ENCODE measurements at places on chromosomes 4 and X.
A peak's percentile ranks its signal among the peaks of the same experiment; 100 is the strongest.

DNA sequence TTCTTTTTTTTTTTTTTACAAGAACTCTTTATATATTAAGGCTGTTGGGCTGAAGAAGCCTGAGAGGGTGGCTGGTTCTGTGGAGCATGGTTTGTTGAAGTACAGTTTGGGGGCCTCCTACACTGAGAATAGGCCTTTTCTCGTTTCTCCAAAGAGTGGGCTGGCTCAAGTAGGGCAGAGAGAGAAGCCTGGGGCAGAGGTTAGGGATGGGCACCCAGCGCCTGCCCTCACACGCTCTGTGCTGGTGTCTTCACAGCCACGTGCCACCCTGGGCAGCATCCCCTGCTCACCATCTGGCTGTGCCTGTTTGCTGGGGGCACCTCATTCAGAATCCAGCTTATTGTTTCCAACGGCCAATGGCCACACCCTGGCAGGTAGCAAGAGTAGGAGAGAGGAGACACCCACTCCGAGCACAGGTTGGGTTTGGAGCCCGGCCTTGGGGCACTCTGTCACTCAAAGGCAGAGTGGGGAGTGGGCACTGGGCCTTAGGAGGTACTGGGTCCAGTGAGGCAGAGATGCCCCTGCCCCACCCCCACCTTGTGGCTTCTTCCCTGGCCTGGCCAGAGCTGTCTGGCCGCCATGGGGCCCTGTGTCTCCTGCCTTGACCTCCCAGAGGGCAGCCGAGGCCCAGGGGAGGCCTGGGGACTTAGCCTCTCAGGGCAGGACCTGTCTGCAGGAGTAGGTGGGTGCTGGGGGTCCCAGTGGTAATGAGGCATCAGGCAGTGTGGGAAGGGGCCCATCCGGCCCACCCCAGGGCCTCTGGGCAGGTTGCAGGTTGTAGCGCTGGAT, 2.9 kb downstream of the MSANTD1 start:
- no peak for DNase-seq

DNA sequence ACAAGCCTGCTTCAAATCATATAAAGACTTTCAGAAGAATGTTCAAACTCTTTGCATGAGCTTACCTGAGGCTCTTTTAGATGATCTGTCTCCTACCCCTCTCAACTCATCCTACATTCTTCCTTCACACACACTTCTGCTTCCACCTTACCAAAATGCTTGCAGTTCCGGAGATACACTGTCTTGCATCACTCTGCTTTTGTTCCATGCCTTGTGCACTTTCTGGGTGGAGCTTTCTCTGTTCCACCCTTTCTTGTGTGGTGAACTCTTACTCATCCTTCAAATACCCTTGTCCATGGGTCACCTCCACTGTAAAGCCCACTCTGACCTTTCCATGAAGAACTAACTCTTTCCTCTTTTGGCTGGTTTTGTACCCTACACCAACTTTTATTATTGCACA, 18.4 kb upstream of the MGST2 start:
- DNase-seq: no peak

GRCh38 chr4:152356428-152357034, 179.4 kb downstream of the FBXW7 start:
- DNase-seq: no peak

DNA sequence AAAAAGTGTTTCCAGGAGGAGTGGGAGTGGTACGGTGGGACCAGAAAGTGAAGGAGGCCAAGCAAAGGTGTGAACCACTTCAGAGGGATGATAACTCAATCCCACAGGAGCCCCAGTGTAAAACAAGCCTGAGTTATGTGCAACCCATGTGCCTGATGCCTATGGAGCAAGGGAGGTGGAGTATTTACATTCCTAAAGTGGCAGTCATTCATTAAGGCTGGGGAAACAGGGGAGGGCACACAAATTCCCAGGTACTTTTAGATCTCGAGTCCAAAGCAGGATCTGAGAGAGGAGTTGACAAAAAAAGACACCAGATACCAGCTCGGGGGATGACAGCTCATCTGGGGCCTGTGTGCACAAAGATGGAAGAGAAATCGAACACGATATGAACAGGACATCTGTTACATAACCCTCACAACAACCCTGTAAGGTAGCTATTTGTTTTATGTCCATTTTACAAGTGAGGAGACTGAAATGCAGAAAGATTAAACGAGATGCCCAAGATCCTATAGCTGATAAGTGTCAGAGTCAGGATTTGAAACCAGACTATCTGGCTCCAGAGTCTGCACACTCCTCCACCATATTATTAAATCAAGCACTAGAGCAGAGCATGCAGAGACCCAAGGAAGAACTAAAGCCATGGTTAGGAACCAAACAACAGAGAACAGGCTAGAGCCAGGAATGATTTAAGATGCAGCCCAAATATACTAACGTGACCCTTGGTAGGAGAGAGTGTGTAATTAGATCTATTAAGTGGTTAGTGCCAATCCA, 91.9 kb upstream of the MAPK10 start:
- DNase-seq: no peak

DNA sequence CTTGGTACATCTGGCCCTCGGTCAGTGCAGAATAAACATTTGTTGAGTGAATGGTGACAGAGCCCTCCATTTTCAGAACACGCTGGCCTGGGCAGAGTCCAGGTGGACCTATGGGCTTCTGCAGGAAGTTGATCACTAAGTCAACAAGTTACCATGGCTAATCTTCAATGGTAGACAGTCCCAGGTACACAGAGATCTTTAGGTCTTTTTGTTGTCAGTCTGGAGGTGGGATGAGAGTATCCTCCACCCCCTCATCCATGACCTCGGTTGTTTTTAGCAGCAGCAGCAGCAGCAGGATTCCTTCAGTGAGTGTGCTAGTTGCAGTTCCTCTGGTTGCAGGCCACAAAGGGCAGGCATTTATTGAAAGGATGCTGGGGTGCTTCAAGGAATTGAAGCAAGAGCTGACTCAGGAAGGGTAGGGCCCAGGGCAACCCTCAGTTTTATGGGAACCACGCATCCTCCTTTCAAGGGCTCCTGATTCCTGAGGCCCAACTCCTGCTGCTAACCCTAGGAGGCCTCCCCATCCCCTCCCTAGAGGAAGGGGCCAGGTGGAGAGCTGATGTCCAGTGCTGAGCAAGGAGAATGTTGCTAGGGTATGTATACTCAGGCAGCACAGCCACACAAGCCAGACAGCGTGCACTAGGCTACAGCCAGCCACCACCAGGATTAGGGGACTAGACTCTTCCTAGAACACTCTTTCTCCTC, 1.7 kb upstream of the USP27X start:
- DNase-seq: no peak

DNA sequence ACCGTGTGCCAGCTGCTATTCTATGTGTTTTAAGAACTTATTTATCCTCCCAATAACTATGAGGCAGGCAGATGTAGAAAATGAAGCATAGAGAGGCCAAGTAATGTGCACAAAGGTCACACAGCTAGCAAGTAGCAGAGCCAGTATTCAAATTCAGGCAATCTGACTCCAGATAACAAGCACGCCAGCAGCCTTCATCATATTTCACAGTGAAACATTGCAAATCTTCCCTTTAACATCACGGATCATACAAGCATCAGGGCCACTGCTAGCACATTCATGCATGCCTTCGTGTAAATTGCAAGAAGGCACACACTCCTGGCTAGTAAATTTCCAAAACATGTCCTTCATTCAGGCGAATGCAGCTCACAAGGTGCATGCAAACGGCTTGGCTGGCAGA, 33.1 kb downstream of the MAOB start:
- no peak for DNase-seq

DNA sequence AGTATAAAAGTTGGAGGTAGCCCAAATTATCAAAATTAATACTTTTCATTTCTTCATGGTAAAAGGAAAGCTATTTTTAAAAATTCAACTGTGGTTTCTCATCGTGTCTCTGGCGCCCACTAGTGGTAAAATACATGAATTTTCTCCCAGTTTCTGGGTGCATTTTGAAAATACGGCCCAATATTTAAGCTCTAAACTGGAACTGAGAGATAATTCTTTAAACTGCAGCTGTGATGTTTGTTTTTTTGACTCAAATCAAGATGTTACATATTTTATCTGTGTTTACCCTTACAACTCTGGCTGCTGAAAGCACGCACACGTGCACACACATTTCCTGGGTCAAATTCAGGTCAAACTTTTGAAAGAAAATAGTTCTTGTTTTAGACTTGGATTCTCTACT, 123.9 kb upstream of the ACSL4 start:
- DNase-seq: no peak

GRCh38 chr4:22090661-22091351, 142.2 kb upstream of the KCNIP4 start:
- DNase-seq: peak; percentile 17

GRCh38 chr4:83054928-83055327, 19.9 kb downstream of the COPS4 start:
- no peak for DNase-seq

- no peak for DNase-seq
Measured at GRCh38 chr4:164345756-164346155, 408.2 kb upstream of the SMIM31 start.

Data from skeletal muscle cell (primary cell).